NCI-H2081 (cell line): ENCODE measurements at places on chromosomes 5 and 9.

DNA sequence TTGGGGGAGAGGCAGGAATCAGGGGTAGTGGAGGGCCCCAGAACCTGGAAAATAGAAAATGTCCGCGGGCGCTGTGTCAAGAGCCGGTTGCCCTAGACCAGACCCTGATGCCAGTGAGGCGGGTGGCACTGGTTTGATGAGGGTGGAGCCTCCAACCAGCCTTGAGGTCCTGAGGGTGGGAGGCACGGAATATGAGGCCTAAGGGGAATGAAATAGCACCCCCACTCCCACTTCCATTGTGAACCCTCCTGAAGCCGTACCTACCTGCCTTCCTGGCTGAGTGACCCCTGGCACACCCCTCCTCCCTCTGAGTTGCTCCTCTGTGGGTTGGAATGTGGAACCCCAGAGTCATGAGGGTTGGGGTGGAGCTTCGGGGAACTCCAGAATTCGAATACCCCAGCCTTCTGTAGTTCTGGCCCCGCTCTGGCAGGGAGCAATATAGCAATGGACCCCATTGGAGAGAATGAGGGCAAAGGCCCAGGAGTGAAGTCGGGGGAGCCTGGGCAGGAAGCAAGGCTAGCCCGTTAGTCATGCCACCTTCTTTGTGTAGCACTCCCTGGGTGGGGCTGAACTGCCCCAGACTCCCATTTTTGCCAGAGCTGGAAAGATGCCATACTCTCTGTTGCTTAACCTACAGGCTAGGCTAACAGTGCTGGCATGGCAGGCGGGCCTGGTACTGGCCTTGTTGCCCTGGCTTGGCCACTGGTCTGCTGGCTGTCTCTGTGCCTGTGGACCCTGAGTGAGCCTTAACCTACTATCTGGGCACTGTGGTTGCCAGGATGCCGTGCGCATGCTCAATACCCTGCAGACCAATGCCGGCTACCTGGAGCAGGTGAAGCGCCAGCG lies 1.0 kb downstream of the FPGS start:
- DNase-seq, result no peak

DNA sequence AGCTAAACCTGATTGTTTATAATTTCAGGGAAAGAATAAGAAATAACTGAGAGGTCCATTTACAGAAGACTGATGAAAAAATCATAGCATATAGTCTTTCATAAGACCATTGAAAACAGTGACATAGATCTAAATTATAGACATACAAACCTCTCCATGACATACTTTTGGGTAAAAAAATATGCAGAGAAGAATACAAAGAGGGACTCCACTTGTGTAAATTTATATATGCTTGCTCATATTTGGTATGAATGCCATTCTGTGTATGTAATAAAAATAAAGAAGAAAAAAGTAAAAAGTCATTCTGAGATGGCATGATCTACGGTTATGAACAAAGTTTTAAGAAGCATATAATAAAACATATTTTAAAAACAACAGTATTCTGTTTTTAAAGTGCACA lies 310.7 kb downstream of the ASTN2 start:
- no peak for DNase-seq

DNA sequence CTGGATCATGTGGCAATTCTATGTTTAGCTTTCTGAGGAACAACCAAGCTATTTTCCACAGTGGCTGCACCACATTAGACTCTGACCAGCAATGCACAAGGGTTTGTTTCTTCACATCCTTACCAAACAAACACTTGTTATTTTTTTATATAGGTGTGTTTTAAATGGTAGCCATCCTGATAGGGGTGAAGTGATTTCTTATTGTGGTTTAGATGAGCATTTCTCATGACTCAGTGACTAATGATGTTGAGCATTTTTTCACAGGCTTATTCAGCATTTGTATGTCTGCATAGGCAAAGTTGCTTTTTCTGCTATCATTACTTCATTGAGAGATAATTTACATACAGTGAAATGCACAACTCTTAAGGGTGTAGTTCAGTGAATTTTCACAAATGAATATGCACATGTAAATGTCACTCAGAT lies 36.0 kb downstream of the ANKRD33B start:
- DNase-seq, result no peak

- no peak for DNase-seq
These were observed 22.5 kb upstream of the CAMSAP1 start for GRCh38 chr9:135929656-135930445.

DNA sequence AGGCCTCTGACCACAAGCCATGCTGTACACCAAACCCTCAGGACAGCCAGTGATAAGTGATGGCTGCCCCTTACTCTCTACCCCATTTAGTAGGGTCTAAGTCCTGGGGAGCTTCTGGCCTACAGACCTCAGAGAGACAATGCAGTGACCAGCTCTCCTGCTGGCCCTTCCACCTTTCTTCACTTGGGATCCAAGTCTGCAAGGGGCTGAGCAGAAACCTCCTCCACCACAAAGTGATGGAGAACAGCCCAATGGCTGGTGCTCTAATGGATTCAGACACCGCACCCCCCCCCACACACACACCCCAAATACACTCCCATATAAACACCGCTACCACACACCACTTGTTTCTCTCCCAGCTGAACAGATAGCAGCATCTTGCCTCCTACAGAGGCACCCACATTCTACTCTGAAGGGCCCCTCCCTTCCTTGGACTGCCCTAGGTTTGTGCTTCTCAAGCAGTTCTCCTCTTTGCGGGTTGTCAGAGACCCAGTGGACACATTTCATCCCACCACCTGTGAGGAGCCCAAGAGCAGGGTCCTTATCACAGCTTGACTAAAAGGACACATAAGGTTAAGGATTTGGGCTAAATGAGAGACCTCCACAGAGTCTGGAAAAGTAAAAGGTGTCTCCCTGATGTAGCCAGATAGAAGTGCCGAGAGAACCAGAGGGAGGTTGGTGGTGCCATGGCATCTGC lies 1.3 kb upstream of the PDLIM4 start:
- DNase-seq, result no peak

GRCh38 chr9:27602142-27602861 lies 29.0 kb upstream of the C9orf72 start:
- DNase-seq, result no peak
